Stimulated activated CD4-positive, alpha-beta T cell treated with anti-CD3 and anti-CD28 coated beads, Interleukin-1b, Interleukin-23, amount 100 ng/mL, for 1 hour (primary cell): ENCODE measurements at places on chromosomes 7 and 10.

- DNase-seq: no peak
Observed at GRCh38 chr10:71427246-71427645, 30.5 kb downstream of the CDH23 start.

DNA sequence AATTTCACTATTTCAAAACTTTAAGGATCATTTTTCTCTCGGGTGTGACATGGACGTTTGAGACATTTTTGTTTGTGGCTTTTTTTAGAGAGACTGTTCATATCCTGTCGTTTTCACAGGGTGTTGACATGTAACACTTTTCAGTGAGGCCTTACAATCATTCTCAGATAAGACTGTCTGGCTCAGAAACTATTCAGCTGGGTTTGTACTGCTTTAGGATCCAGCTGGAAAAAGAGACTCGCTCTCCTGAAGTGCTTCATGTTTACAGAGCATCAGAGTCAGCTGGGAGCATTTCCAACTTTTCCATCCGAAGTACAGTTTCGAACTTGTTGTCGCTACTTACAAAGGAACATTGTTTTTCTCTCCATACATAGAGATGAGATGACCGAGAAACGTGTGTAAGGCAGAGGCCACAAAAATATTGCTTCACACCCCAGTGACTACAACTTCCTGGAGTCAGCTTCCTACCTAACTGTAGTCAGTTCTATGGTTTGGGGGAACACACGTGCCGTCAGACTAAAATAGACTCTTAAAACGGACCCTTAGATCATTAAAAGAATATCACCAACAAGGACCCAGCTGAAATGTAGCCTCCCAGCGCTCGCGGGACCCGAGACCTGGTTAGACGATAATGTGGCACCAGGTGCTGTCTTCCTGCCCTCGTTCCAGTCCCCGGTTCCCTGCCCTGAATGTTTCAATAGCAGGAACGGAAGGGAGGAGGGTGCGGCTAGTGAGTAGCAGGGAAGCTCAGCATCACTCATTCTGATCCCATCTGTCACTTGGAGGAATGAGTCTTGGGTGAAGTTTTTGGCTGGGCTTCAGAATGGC is 78.0 kb downstream of the MKI67 start:
- DNase-seq: no peak

- no peak for DNase-seq
Observed at GRCh38 chr7:696812-697551, 29.5 kb upstream of the DNAAF5 start.

DNA sequence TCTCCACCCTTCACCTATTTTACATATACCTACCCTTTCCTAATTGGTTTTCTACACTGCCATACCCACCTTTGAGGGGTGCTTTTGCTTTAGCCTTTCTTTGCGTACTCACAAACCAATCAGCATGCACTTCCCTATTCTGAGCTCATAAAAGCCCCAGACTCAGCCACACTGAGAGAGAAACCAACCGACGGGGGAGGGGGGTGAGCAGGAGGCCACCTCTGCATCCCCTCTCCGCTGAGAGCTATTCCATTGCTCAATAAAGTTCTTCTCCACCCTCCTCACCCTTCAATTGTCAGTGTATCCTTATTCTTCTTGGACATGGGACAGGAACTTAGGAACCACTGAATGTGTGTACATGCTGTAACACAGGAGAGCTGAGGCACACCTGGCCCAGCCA is 9.0 kb upstream of the FKBP9 start:
- no peak for DNase-seq

GRCh38 chr10:29857843-29858701 is 201.3 kb downstream of the JCAD start:
- no peak for DNase-seq

DNA sequence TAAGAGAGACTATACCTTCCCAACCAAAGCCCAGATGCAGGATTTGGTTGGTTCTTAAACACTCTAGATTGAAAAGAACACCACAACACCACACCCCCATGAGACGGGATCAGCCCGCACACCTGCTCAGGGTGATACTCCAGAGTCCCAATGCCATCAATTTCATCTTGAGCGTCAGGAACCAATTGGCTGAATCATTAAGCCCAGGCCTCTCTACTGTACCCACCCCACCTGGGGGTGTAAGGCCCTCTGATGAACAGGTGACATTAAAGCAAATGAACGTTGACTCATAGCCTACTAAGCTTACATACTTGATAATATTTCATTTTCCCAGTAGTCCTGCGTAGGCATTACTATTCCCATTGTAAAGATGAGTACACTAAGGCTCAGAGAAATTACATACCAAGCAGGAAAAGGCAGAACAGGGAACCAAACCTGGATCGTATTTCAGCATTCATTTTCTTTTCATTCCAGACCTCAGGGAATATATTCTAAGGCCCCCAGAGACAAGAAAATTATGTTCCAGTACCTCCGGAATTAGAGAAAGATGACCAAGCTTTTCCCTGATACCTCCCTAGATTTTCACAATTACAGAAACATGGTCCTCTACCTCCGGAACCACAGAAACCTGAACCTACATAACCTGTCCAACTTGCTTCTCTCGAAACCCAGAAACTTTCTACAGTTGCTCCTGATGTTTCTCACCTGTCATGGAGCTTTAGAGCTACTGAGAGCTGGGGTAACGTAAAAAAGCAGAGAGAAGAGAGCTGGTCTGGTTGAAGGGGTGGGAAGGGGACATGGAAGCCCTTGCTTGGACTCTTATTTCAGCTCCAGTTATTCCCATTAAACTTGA is 43.1 kb upstream of the KDM7A start:
- DNase-seq: no peak

DNA sequence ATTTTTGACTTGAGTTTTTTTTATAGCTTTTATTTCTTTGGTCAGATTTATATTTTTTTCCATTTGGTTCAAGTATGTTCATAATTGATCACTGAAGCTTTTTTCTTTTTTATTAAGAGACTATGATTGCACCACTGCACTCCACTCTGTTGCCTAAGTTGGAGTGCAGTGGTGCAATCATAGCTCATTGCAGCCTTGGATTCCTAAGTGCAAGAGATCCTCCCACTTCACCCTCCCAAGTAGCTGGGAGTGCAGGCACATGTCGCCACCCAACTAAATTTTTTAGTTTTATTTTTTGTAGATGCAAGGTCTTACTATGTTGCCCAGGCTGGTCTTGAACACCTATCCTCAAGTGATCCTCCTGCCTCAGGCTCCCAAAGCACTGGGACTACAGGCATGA is 97.7 kb upstream of the KIF5B start:
- no peak for DNase-seq

DNA sequence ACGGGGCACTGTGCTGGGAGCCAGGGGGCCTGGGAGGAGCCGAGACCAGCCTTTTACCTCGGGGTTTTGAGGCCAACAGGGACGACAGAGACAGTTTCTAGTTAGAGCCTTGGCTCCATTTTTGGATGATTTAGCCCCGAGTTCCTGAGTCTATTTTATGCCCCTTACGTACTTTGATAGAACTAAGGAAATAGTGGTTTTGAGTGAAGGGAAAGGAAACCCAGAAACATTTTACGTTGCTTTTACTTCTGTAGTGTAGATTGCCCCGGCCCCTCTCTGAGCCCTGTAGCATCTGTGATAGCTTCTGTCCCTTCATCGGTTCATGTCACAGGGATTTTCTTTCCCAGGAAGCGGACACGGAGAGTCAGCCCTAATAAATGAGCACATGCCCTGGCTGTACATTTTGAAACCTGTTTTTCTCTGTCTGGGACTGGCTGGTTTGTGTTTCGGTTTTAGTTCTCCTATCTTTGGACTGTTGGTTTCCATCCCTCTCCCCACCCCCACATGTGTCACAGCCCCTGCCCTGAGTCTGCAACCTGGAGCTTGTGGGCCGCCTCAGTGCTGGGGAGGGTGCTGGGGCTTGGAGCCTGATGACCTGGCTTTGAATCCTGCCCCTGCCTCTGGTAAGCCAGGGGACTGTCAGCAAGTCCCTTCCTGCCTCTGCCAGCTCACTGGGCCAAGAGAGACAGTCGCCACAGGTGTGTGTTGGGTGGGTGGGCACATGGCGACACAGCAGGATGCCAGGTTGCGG is 6.9 kb upstream of the ORAI2 start:
- no peak for DNase-seq

DNA sequence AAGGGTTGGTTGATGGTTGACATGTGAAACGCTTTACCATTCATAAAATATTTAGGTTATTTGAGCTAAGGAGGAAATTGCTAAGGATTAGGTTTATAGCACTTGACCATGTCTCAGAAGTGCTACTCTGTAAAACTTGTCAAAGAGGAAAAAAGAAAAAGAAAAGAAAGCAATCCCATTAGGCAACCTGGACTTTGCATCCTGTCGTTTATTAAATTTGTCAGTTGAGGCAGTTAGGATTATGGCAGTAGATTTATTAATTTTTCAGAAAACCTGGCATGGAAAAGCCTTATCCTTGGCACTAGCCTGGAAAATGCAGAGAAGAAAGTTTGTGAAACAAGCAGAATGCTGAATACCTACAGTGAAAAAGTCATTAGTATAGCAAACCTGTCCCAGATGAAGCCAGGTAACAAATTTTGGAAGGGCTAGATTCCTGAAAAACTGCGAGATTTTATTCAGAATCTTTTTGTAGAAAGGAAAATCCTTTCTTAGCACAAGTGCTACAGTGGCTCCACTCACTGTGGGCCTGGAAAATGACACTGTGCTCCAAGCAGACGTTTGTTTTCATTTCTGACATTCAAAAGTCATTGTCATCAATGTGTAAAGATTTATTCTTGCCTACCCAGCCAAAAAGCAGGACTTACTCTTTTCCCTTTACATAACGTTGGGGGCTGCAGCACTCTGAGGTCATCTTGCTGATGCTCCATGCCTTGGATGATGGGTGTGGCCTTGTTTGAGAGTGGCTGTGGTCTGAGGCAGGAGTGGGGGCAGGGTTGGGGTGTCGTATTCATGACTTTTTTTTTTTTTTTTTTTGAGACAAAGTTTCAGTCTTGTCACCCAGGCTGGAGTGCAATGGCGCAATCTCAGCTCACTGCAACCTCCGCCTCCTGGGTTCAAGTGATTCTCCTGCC is 664.9 kb downstream of the SUGCT start:
- no peak for DNase-seq

DNA sequence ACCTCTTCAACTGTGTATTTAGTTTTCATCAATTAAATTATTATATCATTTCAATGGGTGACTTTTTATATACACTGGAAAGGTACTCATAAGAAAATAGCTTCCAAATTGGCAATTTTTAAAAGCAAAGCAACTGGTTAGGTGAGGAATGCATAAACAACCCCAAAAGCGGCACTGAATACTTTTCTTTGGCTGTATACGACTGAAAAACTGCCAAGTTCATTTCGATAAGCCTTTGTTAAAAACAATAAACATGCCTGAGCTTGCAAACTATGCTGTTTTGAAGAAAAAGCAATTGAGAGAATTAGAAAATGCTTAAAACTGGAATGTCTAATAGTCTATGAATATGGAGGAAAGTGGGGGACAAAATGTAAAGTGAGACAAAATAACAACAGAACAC is 2.9 kb downstream of the SLC16A12 start:
- no peak for DNase-seq

GRCh38 chr7:116661865-116662264 is 10.1 kb upstream of the MET start:
- DNase-seq: no peak

DNA sequence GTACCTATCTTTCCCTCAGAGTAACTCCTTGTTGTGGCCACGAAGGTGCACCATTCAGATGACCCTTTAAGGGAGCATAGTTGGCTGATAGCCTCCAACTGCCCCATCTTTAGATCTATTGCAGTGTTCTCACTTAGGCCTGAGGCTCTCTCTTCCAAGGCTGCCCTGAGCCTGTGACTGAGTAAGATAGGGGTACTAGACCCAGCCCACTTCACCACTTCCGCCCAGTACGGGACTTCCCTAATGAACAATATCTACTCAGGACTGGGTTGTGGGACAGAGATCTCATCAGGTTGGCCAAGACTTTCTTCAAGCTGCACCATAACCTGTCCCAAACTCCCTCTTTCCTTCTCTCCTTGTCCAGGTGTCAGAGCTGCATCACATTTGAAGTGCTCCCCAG is 5.7 kb upstream of the GNAI1 start:
- no peak for DNase-seq

DNA sequence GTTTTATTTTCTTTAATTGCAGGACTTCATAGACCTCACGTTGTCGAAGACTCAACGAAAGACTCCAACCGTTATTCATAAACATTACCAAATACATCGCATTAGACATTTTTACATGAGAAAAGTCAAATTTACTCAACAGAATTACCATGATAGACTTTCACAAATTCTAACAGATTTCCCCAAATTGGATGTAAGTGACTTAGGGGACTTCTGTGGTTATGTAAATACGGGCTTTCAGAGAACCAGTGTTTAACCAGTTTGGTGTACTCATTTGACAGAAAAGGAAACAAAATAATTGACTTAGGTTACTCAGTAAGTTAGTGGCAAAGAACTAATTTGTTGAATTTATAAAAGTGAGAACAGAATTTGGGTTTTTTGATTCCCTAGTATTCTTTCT is 4.2 kb downstream of the GTPBP4 start:
- DNase-seq: no peak

DNA sequence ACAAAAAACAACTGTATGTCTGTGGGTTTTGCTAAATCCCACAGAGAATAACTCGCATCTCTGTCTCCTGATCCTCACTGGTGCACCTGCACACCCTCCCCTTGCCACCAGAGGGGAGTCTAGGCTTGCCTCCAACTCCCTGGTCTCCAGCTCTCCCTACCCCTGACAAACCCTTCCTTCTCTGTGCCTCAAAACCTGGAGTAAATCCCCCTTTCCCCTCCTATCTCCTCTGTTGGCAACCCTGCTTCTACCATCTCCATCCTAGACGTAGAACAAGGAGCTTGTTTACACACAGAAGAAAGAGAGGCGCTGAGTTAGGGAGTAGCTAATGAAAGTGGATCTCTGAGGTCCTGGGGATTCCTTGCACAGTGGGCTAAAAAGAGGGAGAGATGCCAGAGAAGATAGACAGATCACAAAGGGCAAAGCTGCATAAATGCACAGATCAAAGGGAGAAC is 6.0 kb downstream of the MBLAC1 start:
- DNase-seq: no peak

DNA sequence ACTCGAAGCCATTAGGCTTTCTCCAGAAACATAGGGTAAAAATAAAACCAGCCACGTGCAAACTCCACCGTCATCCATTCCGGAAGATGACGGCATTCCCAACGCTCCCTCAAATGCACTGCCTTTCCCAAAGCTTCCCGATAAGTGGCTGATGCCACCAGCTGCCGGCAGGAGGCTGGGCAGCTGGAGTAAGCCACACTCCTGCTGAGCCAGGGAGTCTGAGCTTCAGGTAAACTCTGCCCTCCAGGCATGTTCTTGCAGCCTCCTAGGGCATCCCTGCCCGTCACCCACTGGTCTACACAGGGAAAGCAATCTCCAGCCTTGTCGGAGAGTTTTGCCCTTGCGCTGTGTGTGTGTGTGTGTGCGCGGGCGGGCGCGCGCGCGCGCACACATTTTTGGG is 40.5 kb upstream of the TMEM273 start:
- DNase-seq: no peak
